ENCODE measurements at places on chromosomes 1 and 21. TPM values are rescaled to one million over a fixed set of nuclear protein-coding genes. Genes with fewer than 3 reads are reported as not detected.
A peak's percentile ranks its signal among the peaks of the same experiment; 100 is the strongest.

The KIF14 gene
- 39.7 TPM for total RNA-seq

The SLC30A7 gene
- 31.2 TPM for total RNA-seq

DNA sequence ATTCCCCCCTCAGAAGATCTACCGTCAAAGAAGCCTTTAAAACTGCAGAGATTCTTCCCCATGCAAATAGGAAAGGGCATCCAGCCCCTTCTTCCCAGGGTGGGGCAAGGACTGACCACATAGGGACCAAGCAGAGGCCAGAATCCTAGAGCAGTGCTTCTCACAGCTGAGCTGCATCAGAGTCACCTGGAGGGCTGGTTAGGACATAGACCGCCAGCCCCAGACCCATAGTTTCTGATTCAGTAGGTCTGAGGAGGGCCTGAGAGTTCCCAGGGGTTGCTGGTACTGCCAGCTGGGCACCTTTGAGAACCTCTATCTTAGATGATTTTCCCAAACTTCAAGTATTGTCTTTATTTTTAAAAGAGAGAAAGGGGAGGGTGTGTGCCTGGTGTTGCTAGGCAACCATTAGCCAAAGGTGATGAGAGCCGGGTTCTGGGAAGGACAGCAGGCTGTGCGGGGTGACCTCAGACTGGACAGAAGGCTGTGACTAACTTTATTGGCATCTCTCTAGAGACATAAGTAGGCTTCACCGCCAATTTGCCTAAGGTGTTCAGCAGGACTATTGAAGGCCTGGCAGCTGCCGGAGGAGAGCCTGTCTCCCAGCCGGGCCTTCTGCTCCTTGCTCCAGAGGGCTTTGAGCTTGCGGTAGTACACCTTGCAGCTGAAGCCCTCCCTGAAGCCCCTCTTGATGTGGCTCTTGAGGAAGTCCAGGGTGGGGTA lies 3.0 kb downstream of the SPATA46 start:
- no peak for DNase-seq

DNA sequence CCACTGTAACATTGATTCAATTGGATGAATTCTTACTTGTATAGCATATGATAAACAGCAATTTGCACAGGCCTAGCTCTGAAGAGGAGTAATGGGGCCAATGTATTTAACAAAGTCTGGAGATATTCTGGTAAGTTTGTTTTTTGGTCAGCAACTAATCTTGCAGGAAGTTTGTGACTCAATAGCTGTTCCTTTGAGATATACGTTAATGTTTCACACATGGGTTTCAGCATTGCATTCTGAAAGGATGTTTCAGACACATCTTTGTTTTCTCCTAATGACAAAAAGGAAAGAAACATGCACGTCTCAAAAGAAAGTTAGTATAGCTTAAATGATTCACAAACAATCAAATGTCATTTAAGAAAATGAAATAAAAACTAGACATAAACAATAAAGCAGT lies 49.0 kb downstream of the LTN1 start:
- DNase-seq: no peak

DNA sequence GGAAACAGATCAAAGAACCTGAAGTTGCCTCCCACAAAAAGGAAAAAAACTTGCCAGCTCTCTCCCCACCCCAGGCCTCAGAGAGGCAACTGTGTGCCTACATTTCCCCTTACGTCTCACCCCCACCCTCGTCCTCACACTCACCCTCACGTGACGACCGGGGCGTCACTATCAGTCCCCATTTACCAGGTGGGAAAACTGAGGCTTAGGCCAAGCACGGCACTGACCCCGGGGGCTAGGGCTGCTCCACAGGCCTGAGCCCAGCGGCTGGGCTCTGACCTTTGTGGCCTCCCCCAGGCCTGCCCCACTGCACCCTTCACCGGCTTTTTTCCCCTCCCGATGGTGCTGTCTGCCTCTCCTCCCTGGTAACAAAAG lies 51.5 kb upstream of the RUNX3 start:
- no peak for DNase-seq

DNA sequence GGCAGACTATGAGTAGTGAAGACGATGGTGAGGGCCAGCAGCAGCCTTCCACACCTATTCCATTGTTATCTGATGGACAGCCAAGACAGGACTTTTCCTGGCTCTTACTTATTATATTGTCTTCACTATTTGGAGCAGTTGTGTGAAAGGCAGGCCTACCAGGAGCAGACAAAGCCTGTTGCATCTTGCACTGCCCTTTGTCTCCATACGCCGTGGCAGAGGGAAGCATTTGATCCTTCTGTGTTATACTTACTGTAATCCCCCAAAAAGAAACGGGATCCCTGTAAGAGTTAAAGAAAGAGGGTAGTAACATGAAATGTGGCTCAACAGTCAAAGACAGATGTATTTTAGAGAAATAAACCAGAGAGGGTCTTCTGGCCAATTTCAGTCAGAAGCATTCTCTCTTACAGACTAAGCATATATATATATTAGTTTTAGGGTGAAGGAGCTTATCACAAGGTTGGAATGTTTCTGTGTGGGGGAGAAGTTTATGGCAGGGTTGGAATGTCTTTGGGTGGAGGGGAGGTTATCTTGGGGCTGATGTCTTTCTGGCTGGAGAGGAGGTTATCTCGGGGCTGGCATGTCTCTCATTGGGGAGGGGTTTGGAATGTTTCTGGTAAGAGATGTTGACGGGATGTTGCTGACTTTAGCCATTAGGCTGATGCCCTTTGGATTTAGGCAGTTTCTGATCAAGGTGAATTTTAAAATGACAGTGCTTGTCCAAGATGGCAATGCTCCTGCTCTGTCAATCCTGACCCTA lies 23.4 kb upstream of the HSD3B1 start:
- no peak for DNase-seq

DNA sequence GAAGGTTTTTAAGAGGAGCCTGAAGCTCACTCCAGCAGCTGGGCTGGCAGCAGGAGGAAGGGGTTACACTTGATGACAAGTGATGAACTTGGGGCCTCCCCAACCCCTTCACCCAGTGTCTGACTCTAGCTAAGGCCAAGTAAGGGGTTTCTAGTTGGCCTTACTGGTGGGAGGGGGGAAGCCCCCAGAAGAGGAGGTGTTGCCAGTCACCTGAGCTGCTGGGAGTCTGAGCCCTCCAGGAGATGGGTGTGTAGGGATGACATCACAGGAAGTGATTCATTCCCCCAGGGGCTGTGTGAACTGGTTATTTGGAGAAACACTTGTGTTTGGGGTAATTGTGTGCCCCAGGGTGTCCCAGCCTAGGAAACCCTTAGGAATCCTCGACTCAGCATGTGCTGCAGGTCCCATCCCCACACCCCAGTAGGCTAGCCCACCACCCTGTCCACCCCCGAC lies 3.1 kb downstream of the PADI1 start:
- peak; percentile 96 for DNase-seq
